ENCODE measurements at places on chromosomes 12 and 14.

DNA sequence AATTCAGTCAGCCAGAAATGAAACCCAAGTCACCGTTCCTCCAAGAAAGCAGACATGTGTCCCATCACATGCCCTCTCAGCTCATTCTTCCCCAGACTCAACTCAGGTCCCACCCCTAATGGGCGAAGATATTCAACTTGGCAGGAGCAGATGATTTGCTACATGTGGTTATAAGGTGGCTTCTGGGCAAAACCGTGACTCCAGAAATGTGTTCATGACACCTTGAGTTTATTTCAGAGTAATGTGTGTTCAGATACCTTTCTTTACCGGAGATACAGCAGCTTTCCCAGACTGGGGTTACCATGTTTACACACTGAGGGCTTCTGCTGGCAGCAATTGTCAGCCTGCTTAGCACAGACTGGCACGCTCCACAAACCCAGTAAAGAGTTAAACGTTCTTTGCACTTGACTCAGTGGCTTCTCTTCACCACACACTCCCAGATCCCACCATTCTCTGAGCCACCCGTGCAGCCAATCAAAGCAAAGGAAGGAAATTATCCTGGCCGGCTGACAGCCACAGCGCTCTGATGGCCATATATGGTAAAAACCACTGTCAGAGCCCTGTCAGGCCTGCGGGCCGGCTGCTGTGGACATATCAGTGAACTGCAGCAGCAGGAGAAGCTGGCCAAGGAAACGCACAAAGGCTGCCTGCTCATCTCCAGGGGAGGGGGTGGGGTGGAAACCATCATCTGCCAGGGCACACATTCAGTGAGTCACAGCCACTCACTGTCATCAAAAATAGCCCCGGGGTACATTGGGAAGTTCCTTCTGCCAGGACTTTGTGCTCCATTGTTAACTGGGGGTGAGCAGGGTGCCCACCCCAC lies 39.9 kb downstream of the CORO1C start:
- DNase-seq, result peak; percentile 88

GRCh38 chr14:21245813-21246212 lies 23.4 kb downstream of the HNRNPC start:
- DNase-seq, result no peak

GRCh38 chr12:100199347-100200149 lies 1.1 kb upstream of the ACTR6 start:
- DNase-seq, result peak; percentile 77

DNA sequence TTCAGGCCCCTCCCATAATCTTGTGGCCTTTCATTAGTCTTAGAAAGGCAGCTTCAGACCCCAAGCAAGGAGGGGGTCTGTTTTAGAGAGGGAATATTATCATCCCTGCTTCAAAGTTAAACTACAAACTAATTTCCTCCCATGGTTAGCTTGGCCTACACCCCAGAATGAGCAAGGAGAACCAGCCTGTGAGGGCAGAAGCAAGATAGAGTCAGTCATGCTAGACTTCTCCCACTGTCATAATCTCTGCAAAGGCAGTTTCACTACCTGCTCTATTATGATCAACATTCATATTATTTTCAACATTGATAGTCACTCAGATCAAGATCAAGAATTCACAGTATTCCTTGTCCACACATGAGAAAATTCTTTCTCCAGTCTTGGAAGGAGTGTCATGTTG lies 105.1 kb downstream of the GXYLT1 start:
- DNase-seq, result no peak

Data from liver (tissue), 10 donors.